Stimulated activated CD4-positive, alpha-beta T cell treated with anti-CD3 and anti-CD28 coated beads, TNF-alpha, amount 100 ng/mL, for 4 hours (primary cell): ENCODE measurements at places on chromosomes 5 and 9.
A peak's percentile ranks its signal among the peaks of the same experiment; 100 is the strongest.

GRCh38 chr9:7192266-7192665, 434.5 kb downstream of the KDM4C start:
- DNase-seq = no peak

- DNase-seq = no peak
Measured at GRCh38 chr9:91746357-91746756, 203.7 kb downstream of the ROR2 start.

DNA sequence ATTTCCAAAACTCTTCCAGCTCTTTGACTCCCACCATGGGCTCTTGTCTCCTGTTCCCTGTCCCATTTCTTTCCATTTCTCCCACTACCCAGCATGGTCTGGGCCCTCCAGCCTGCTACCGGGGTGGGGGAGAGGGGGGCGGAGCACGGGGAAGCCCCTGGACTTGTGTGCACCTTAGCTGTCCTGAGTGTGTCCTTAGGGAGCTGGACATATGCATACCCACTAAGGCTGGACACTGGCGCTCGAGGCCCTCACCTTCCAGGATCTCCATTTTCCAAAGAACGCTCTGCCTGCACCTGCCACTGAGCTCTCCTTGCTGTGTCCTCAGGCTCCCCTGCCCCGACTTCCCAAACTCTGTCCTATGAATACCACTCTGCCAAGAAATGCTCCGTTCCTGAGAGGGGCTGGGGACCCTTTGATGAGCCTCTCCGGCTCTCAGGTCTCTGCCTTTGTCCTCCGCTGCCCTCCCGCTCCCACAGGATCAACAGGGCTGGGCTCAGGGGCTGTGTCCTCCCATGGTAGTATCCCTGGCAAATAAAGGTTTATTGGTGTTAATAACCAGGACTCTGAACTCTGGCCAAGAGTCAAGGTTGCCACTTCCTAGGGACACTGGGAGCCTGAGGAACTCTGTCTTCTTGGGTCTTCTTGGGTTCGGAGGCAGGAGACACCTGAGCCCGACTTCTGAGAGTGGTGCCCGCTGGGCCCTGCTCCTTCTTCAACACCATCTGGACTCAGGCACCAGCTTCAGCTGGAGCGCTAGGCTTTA, 831 bp upstream of the SHROOM1 start:
- no peak for DNase-seq

DNA sequence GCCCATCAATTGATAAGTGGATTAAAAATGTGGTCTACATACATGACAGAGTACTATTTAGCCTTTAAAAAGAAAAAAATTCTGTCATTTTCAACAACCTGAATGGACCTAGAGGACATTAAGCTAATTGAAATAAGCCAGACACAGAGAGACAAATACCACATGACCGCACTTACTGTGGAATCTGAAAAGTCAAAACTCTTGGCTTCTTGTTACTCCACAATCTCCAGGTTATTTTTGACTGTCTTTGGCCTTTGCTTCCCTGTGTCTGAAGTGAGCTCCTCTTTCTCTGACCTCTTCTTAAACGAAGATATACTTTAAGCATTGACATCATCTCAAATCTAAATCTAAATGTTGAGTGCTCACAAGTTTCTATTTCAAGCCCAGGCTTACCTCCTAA, 265.5 kb upstream of the ADRA1B start:
- DNase-seq = no peak

GRCh38 chr5:178866946-178867345, 7.2 kb downstream of the ZNF354B start:
- DNase-seq = no peak

- DNase-seq = no peak
Measured at GRCh38 chr9:73183428-73183827, 31.8 kb downstream of the ANXA1 start.

DNA sequence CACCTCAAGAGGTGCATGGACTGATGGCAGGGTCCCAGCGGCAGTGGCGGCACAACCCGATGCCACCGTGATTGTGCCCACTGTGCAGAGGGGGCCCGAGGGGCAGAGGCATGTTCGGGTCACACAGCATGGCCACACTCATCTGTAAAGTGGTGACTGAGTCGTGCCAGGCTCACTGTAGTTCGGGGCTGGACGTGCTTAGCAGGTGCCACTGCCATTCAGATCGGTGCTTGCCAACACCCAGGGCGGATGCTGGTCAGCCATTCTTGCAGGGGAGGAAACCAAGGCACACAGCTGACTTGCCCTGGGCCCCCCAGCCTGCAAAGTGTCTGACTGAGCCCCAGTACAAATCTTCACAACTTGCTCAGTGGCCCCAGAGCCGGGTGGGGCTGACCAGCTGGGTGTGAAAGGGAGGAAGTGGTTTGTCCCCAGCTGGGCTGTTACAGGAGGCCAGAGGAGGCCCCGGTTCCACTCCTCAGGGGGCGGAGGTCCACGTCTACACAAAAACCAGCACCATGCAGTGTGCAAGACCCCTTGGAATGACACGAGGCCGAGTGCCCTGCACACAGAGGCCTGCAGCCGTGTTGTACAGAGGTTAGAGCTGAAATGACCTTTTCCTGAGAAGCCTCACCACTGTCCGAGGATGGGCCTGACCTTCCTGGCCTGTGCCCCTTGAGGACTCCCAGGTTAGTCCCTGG, 17.9 kb downstream of the FGD3 start:
- DNase-seq = no peak

DNA sequence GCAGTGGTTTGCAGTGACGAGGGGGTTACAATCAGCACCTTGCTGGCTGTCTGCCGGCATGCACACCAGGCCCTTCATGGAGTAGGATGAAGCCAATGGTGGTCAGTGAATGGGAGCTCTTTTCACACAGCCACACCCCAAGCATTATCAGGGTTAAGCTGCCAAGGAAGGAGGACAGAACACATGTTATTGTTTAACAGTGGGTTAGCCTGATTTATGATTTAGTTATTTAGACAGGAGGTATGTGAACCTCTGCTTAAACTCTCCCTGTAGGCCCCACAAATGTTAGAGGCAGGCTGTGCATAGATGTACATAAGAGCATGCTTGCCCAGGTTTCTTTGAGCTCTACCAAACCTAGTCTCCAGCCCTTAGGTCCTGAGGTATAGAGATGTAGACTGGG, 262.9 kb downstream of the SPOCK1 start:
- DNase-seq = no peak

DNA sequence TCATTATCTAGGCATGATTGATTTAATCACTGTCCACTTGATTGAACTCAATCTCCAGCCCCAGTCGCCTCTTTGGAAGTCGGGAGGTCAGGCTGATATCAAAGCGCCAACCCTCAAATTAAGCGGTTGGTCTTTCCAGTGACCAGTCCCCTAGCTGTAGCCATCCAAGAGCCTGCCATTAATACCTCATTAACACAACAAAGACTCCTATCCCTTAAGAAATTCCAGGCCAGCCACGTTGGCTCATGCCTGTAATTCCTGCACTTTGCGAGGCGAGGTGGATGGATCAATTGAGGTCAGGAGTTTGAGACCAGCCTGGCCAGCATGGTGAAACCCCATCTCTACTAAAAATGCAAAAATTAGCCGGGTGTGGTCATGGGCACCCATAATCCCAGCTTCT, 27.4 kb upstream of the GCNT1 start:
- DNase-seq = no peak

- no peak for DNase-seq
Measured at GRCh38 chr9:109733690-109734089, 46.3 kb upstream of the PALM2AKAP2 start.

- DNase-seq = no peak
Measured at GRCh38 chr9:125803526-125803925, 56.4 kb downstream of the PBX3 start.

GRCh38 chr9:3840311-3840710, 314.5 kb upstream of the RFX3 start:
- no peak for DNase-seq

DNA sequence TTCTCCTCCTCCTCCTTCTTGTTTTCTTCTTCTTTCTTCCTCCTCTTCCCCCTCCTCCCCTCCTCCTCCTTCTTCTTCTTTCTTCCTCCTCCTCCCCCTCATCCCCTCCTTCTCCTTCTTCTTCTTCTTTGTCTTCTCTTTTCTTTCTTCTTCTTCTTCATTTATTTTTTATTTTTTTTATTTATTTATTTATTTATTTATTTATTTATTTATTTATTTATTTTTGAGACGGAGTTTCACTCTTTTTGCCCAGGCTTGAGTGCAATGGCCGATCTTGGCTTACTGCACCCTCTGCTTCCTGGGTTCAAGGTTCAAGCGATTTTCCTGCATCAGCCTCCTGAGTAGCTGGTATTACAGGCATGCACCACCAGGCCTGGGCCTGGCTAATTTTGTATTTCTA, 1332.5 kb upstream of the CDH9 start:
- no peak for DNase-seq

DNA sequence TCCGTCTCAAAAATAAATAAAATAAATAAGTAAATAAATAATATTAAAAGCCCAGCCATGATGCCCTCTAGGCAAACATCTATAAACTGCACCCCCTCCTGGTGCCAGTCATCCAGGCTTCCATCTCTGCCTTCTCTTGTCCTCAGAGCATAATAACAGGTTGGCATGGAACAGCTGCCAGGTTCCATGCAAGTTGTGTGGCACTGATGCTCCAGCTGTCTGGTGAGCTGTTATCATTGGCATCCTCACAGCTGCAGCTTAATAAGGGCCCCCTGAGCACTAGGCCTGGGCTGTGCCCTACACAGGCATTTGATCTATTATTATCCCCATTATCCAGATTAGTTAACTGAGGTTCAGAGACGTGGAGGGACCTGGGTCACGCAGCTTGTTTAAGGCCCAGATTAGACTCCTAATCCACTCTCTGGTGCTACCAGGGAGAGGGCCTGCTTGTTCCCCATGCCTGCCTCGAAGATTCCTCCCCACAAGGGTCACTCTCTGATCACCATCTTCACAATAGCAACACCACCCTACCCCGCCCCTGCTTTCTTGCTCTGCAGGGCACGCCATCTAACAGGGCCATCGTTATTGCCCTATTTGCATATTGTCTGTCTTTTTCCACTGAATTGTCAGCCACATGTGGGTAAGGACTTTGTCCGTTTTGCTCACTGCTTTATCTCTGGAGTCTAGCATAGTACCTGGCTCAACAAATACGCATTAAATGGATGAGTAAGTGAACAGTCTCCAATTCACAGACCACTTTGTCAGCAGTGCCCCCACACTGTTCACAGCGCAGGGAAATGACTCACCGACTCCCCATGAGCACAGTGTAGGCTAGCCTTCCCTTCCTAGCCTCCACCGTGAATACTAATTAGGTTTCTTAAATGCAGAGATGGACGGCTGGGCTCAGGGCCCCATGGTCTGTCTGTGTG, 1.5 kb upstream of the DNM1 start:
- DNase-seq = no peak

GRCh38 chr9:2964470-2964869, 120.6 kb upstream of the PUM3 start:
- no peak for DNase-seq

DNA sequence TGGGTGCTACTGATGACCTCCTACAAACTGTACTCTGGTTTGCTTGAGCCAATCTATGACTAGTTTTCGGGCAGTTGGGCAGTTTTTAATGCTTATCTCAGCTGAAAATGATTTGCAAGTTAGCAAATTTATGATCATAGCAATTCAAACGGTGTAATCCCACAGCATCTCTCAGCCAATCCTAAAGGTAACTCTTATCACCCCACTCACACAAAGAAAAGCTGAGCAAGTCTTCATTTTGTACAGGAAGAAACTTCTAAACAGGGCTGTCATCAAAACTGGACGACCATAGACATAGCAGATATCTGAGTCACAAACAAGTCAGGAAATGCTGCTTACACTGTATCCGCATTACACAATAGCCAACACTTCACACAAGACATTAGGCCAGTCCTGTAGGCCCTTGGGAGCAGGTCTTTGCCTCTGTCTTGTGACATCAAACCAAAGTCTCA, 2.6 kb upstream of the ENC1 start:
- DNase-seq = no peak

- no peak for DNase-seq
Measured at GRCh38 chr5:59266410-59266809, 627.1 kb downstream of the PDE4D start.

DNA sequence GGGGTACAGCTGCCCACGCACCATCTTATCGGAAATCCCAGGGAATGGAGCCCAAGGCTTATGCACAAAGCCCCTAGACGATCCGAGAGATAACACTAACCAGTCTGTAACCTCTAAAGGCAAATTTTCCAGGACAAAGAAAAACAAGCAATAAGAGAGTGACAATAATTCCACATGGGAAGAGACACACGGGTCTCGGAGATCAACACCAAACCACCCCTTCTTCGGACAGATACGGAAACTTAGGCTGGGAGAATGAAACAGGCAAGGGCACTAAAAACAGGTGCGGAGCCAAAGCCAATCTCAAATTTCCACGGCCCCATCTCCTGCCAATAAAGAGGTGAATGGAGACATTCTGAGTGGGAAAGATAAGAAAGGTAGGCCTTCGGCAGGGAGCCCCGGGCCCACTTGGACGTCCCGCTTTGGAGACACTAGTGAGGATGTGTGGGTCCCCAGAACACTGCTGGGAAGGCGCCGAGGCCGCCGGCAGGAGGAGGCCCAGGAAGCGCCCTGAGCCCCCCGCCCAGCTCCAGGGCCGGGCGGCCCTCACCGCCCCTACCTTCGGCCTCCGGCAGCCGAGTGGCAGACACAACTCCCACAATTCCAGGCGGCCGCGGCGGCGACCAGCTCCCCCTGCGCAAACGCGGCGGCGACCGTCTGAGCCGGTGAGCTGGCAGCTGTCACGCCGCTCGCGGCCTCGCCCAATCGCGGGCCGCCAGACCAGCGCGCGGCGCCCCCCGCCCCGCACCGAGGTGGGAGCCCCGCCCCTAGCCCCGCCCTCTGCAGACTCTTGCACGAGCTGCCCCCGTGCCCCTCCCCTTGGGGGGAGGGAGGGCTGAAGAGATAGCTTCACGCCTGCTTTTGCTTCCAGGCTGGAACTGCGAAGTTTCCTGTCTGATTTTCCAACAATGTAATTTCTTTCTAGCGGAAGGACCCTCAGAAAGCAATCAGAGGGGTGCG, at the start of gene SIL1:
SIL1 (minus strand) TSS at position 659 of the 960 bp plus-strand sequence. CDS start 70,525 bp downstream, outside the sequence.
- DNase-seq = peak; percentile 98

- DNase-seq = no peak
Measured at GRCh38 chr5:69404659-69405330, 10.1 kb upstream of the MARVELD2 start.

GRCh38 chr5:122493091-122494021, 181.3 kb downstream of the SNCAIP start:
- DNase-seq = no peak

DNA sequence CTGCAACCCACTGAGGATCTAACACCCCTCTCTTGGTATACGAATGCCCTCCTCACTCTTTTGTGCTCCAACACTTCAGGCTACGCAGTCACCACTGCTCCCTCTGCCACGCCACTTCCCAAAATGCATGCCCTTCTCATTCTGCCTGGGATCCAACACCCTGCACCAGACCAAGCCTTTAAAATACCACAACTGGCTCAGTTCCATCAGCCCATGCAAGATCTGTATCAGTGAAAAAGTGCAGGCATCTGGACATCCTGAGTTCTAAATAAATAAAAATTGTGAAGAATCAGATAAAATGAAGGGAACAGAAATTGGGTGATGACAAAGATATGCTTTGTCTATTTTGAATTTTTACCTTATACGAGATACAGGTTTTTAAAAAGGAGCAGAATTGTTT, 2.7 kb downstream of the NDUFB6 start:
- DNase-seq = no peak

- DNase-seq = no peak
Measured at GRCh38 chr5:41883243-41883642, 13.0 kb upstream of the OXCT1 start.

GRCh38 chr9:136686794-136687711, at the start of gene AGPAT2:
TSS of gene AGPAT2 (minus strand) at chr9:136687457. CDS start at chr9:136687357, 100 bp downstream.
- DNase-seq = peak; percentile 55

- DNase-seq = no peak
Measured at GRCh38 chr9:129316281-129317030, 138.4 kb upstream of the IER5L start.
